ENCODE measurements at places on chromosomes 12 and 14.

DNA sequence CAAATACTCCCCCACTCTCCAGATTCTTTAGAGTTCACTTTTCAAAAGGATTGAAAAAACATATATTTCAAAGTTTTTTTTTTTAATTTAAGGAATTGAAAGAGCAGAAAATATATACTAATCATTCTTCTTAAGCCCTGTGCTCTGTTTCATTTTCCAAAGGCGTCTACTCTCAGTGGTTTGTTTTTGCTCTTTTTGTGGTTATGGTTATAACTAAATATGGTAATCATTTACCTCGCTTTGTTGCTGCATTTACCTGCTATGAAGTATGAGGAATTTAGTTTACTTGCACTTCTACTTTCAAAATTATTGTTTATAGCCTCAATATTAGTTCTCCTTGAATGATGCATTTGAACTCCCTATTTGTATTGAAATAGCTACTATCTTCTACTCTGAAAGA, 55.9 kb upstream of the LRRK2 start:
- no peaks in the 10 kb centered on the region for H3K27me3 ChIP-seq
- no peak overlapping the region for H3K27ac ChIP-seq
- no peak for DNase-seq
- H3K36me3 ChIP-seq: no peaks in the 10 kb centered on the region

GRCh38 chr12:5621329-5621728, 189.4 kb downstream of the NTF3 start:
- H3K36me3 ChIP-seq: peaks cover 3% of the 10 kb centered on the region
- no peak overlapping the region for H3K4me3 ChIP-seq
- peaks cover 56% of the 10 kb centered on the region for H3K27me3 ChIP-seq
- H3K4me1 ChIP-seq: no peaks in the 10 kb centered on the region

GRCh38 chr14:54877015-54877702, 25.5 kb downstream of the GCH1 start:
- H3K27me3 ChIP-seq: no peaks in the 10 kb centered on the region
- H3K27ac ChIP-seq: peak overlapping the region; percentile 1
- H3K36me3 ChIP-seq: peaks cover 3% of the 10 kb centered on the region
- peaks cover 9% of the 10 kb centered on the region for H3K4me1 ChIP-seq

DNA sequence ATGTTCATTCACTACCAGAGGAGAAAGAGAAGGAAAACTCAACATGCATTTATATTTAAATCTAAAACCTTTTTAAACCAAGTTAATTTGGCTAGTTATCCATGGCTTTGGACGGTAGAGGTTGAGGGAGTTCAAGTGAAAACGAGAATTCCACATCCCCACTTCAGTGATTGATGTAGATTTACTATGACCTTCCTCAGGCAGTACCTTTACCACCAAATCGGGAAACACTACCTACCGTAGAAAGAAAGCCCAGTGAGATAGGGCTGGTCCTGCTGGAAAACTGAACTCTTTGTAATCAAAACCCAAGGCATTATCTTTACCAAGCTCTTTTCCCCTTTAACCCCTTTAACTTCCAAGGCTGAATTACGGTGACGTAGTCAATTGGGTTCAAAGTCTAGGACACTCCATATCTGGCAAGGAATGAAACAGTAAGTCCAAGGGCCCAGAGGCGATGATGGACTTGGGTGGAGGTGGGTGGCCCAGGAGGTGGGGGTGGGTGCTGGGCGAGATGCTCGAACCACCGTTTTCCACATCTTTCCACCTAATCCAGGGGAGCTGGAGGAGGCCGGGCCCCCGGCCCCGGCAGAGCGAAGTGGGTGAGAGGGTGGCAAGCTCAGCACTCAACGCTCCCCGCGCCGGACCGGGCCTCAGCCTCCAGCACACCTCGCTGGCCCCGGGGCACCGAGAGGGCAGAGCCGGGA, 618 bp downstream of the SEC23A start:
- peak overlapping the region; percentile 93 for H3K27ac ChIP-seq
- peak overlapping the region; percentile 96 for H3K4me3 ChIP-seq
- H3K4me1 ChIP-seq: peaks cover 17% of the 10 kb centered on the region
- peaks cover 5% of the 10 kb centered on the region for H3K36me3 ChIP-seq

GRCh38 chr14:77459072-77459723, 1.3 kb downstream of the AHSA1 start:
- DNase-seq: no peak
- no peaks in the 10 kb centered on the region for H3K27me3 ChIP-seq
- peaks cover 35% of the 10 kb centered on the region for H3K36me3 ChIP-seq
- peak overlapping the region; percentile 100 for H3K27ac ChIP-seq
- H3K4me1 ChIP-seq: peaks cover 14% of the 10 kb centered on the region

- no peak for DNase-seq
- H3K27ac ChIP-seq: no peak overlapping the region
- no peaks in the 10 kb centered on the region for H3K4me1 ChIP-seq
- H3K4me3 ChIP-seq: no peak overlapping the region
- H3K27me3 ChIP-seq: no peaks in the 10 kb centered on the region
Observed at GRCh38 chr12:85575120-85576096, 260.8 kb downstream of the RASSF9 start.

DNA sequence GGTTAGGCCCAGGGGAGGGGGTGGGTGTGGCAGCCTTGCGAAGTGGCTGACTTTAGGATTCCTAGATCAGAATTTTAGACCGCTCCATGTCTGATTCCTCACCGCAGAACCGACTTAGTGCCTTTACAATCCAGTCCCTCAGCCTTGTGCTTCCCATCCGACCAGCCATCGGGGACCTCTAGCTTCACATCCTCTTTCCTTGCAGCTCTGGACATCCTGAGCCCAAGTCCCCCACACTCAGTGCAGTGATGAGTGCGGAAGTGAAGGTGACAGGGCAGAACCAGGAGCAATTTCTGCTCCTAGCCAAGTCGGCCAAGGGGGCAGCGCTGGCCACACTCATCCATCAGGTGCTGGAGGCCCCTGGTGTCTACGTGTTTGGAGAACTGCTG, 557 bp downstream of the COPS7A start:
- peak overlapping the region; percentile 91 for H3K27ac ChIP-seq
- H3K36me3 ChIP-seq: peaks cover 14% of the 10 kb centered on the region
- H3K4me3 ChIP-seq: peak overlapping the region; percentile 91
- DNase-seq: no peak
- H3K27me3 ChIP-seq: peaks cover 15% of the 10 kb centered on the region

GRCh38 chr12:3364226-3364625, 126.8 kb upstream of the PRMT8 start:
- peaks cover 46% of the 10 kb centered on the region for H3K27me3 ChIP-seq
- DNase-seq: no peak
- no peak overlapping the region for H3K27ac ChIP-seq
- H3K36me3 ChIP-seq: peaks cover 3% of the 10 kb centered on the region
- H3K4me1 ChIP-seq: no peaks in the 10 kb centered on the region

GRCh38 chr12:89464974-89465592, 59.5 kb downstream of the GALNT4 start:
- no peaks in the 10 kb centered on the region for H3K27me3 ChIP-seq
- DNase-seq: no peak
- peaks cover 23% of the 10 kb centered on the region for H3K4me1 ChIP-seq
- no peak overlapping the region for H3K27ac ChIP-seq
- no peak overlapping the region for H3K4me3 ChIP-seq
- peaks cover 10% of the 10 kb centered on the region for H3K36me3 ChIP-seq

GRCh38 chr14:78805570-78805969, 635.4 kb downstream of the NRXN3 start:
- H3K27ac ChIP-seq: no peak overlapping the region
- DNase-seq: no peak
- H3K27me3 ChIP-seq: peaks cover 5% of the 10 kb centered on the region
- no peaks in the 10 kb centered on the region for H3K4me1 ChIP-seq
- no peak overlapping the region for H3K4me3 ChIP-seq
- H3K36me3 ChIP-seq: no peaks in the 10 kb centered on the region

DNA sequence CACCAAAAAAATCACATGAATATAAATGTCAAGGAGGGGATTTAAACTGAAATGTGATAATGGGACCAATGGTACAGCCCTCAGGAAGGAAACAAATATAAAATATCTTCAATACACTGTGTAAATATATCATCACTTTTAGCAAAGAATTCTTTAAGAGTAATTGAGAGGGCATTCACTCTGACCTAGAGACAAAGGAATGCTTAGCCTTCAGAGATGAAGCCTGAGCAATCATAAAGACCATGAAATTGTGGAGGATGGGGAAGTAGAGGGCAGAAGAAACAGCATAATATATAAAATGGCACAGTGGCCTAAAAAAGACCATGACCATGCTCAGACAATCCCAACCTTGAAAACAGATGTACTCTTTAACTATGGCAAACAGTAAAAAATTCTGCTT, 20.4 kb downstream of the YAF2 start:
- DNase-seq: no peak
- no peaks in the 10 kb centered on the region for H3K27me3 ChIP-seq
- H3K27ac ChIP-seq: no peak overlapping the region
- no peak overlapping the region for H3K4me3 ChIP-seq
- peaks cover 13% of the 10 kb centered on the region for H3K36me3 ChIP-seq

- no peak overlapping the region for H3K27ac ChIP-seq
- no peaks in the 10 kb centered on the region for H3K27me3 ChIP-seq
- DNase-seq: no peak
- peaks cover 4% of the 10 kb centered on the region for H3K36me3 ChIP-seq
Observed at GRCh38 chr12:91404441-91404840, 221.8 kb upstream of the DCN start.

DNA sequence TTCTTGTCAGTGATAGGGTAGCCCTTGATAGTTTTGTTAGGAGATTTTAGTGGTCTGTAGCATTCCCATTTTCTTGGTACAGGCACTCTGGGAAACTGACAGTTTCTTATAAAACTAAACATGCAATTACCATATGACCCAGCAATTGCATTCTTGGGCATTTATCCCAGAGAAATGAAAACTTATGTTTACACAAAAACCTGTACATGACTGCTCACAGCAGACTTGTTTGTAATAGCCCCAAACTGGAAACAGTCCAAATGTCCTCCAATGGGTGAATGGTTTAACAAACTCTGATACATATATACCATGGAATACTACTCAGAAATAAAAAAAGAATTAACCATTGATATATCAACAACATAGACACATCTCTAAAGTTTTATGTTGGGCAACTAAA, 75.5 kb downstream of the BORCS5 start:
- no peak for DNase-seq
- no peak overlapping the region for H3K4me3 ChIP-seq
- peaks cover 11% of the 10 kb centered on the region for H3K36me3 ChIP-seq
- H3K27me3 ChIP-seq: no peaks in the 10 kb centered on the region
- no peak overlapping the region for H3K27ac ChIP-seq
- peaks cover 13% of the 10 kb centered on the region for H3K4me1 ChIP-seq

GRCh38 chr12:118346895-118347294, 25.8 kb downstream of the TAOK3 start:
- DNase-seq: no peak
- H3K27me3 ChIP-seq: no peaks in the 10 kb centered on the region
- no peak overlapping the region for H3K4me3 ChIP-seq
- H3K27ac ChIP-seq: no peak overlapping the region
- no peaks in the 10 kb centered on the region for H3K4me1 ChIP-seq
- no peaks in the 10 kb centered on the region for H3K36me3 ChIP-seq

DNA sequence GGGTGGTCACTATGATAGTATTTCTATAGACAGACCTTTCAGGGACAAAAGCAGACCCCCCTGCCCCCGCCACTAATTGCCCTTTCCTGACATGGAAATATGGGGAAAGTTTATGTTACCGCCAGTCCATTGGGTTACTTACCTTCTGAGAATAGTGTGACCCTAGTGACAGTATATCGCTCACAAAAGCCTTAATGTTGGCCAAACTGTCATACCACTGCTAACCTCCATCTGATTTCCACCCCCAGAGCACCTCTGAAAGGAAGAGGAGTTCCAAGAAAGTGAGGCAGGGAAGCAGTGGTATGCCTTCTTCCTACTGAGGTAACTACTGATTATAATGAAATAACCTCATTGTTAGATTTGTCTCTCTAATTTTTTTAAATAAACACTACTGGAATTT, 67.5 kb upstream of the CCDC91 start:
- no peaks in the 10 kb centered on the region for H3K27me3 ChIP-seq
- no peak for DNase-seq
- no peaks in the 10 kb centered on the region for H3K36me3 ChIP-seq
- no peak overlapping the region for H3K27ac ChIP-seq

GRCh38 chr14:24233538-24233866, 773 bp downstream of the GMPR2 start:
- peak overlapping the region; percentile 98 for H3K4me3 ChIP-seq
- H3K4me1 ChIP-seq: peaks cover 32% of the 10 kb centered on the region
- no peaks in the 10 kb centered on the region for H3K27me3 ChIP-seq
- H3K36me3 ChIP-seq: peaks cover 25% of the 10 kb centered on the region

DNA sequence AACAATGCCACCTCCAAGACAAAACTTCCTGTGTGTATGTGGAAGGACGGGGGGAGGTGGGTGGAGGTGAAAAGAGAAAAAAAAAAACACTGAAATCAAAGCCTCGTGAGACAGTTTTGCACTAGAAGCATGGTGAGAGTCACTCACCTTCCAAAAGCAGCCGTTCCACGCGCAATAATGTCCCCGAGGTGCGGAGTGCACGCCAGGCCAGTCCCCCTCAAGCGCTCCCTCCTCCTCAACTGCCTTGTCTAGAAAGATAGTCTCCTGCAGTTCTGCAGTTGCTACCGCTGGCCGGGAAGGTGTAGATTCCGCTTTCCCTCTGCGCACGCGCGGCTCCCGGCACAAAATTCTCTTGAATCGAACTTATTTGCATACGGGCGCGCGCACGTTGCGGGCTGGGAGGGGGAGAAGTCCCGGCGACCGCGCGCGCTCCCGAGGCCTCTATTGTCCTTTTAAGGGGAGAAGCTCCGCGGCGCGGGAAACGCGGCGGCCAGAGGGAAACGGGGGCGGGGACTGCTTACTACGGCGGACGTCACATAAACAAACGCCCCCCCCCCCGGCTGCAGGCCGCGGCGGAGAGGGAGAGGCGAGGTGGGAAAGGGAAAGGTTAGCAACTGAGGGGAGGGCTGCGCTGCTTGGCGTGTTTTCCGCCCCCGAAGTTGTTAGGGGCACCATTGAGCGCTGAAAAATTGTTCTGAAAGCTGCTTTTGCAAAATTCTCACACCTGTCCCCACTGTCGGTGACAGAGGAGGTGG, at the start of gene SINHCAF:
TSS of gene SINHCAF (minus strand) at position 274 of the 755 bp plus-strand sequence. CDS start 27,946 bp downstream, outside the sequence.
- peak; percentile 100 for DNase-seq
- peak within 1 kb of the TSS; percentile 96 for H3K4me3 ChIP-seq
- peaks cover 12% of the 10 kb centered on the region for H3K36me3 ChIP-seq
- H3K27ac ChIP-seq: peak within 1 kb of the TSS; percentile 98

- H3K27ac ChIP-seq: peak overlapping the region; percentile 41
- DNase-seq: no peak
- H3K36me3 ChIP-seq: no peaks in the 10 kb centered on the region
- H3K4me3 ChIP-seq: peak overlapping the region; percentile 77
- peaks cover 21% of the 10 kb centered on the region for H3K27me3 ChIP-seq
- peaks cover 39% of the 10 kb centered on the region for H3K4me1 ChIP-seq
Observed at GRCh38 chr12:54299515-54300224, 1.1 kb downstream of the NFE2 start.

DNA sequence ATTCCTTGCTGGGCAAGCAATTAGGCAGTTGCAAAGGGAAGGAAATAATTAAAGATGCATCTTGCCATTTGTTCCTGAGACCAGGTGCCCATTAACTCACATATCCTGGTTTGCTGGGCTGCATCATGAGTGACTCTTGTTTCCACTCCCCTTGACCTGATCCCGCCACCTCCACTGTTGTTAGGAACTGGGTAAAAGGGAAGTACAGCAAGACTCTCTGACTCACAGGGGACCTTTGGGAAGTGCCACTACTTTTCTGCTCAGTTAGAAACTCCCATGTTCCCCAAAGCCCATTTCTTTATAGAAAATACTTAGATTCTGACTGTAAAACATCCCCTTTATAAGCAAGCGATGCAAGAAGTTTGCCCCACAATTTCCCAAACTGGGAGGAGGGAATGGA, 186.0 kb upstream of the BCL2L14 start:
- peaks cover 6% of the 10 kb centered on the region for H3K4me1 ChIP-seq
- no peak for DNase-seq
- peak overlapping the region; percentile 73 for H3K4me3 ChIP-seq
- peaks cover 69% of the 10 kb centered on the region for H3K36me3 ChIP-seq
- H3K27me3 ChIP-seq: no peaks in the 10 kb centered on the region

All from type B pancreatic cell (in vitro differentiated cells).